Neural progenitor cell (in vitro differentiated cells): ENCODE measurements at places on chromosomes 3 and 15.

GRCh38 chr3:42683875-42684598 is 1.3 kb upstream of the KLHL40 start:
- DNase-seq = no peak

GRCh38 chr3:129621626-129622225 is 15.2 kb upstream of the PLXND1 start:
- no peak for DNase-seq

GRCh38 chr15:71801935-71802655 is 8.3 kb upstream of the NR2E3 start:
- no peak for DNase-seq

DNA sequence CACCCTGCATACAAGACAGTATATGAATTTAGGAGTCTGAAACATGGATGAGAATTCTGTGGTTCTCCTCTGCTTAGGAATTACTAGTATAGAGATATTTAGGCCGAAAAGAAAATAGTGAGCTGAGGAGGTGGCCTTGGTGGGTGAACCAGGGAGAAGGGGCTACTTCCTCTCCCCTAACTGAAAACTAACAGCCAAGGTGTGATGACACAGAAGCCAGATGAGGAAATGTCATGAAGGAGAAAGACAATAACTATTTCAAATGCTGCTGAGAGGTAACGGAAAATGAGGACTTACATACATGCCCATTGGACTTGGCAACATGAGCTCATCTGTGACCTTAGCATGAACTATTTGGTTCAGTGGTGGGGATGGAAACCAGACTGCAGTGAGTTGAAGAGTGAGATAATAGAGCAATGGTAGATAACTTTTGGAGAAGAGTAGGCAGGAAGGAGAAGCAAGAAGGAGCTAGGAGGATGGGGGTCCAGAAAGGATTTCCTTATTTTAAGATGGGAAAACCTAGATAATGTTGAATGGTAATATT is 114.4 kb upstream of the TSPAN3 start:
- no peak for DNase-seq

GRCh38 chr3:8617921-8618320 is 26.7 kb downstream of the SSUH2 start:
- DNase-seq = no peak

DNA sequence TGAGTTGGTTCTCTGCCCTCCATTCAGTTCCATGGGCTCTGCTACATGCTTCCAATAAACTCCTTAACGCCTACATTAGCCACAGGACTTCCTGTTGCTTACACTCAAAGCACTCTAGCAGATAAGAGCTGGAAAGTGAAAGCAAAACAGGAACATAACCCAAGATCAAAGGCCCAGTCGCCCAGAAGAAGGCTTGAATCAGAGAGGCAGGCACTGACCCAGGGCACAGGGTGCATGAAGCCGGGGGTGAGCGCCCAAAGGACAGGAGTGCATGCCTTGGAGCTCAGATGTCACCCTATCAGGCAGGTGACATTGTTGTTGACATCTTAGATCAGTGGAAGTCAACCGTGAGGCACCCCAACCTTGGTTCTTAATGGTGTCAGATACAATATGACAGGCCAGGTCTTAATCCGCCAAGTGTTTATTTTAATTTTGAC is 235.1 kb downstream of the UACA start:
- DNase-seq = no peak

DNA sequence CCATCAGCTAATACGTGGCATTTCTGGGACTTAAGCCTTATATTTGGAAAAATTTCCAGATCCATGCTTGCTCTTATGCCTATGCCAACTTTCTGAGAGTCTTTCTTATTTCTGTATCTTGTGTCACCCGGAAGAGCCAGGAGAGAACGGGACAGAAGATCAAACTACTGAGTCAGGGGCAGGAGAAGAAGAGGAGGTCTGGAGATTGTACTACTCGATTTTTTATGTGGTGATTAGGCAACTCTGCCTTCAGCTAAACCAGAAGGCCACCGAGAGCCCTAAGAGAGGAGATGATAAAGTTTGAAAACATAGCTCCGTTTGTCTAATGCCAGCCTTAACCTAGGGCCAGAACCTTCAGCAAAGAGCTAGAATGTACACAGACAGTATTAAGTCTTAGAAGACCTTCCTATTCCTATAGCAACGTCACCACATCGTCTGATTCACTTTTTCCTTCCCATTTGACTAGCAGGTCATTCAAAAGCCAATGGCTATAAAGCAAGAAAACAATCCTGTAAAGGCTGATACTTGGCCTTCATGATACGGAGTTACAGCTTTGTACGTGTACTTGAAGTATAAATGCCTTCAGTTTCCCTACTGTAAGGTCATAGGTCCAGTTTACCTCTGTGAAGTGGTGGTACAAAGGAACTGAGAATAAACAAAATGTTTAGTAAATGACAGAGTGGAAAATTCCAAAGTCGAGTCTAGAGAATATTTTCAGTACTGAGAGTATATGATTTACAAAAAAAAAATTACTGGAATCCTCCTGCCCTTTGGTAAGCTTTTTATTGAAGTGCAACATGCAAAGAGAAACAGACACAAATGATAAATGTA is 96.1 kb upstream of the ICE2 start:
- DNase-seq = no peak

DNA sequence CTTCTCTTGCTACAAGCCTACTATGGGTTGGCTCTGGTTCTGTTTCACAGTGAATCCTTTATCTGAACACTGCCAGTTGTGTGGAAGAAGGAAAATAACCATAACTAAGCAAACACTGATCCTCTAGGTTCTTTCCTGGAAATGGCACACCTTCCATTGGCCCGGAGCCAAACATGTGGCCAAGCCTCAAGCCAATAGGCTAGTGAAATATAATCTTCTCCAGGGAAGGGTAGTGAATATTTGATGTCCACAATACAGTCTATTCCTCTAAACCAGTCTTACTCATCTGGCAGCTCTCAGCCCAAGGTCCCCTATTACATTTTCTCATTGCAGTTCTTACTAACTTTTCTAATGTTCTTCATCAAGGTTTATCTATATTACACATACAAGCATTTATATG is 921.3 kb downstream of the TUSC7 start:
- DNase-seq = no peak

DNA sequence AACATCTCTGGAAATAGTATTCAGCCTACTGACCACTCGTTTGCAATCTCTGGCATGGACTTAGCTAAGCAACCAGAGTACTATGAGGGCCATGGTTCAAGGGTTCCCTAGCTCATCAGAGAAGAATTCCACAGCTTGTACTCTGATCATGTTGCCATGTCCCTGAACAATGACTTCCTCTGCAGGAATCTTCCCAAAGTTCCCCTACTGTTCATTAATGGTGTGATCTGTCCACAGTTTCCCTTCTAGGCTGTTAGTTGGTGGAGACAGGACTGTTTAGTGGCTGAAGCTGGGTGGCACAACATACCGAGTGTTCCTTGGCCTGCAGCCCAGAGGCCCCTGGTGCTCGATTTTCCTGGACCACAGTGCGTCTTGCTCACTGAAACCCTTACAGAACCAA is 44.4 kb upstream of the GALNT15 start:
- no peak for DNase-seq

- DNase-seq = no peak
Measured at GRCh38 chr15:81548365-81549130, 174.5 kb upstream of the TMC3 start.

- no peak for DNase-seq
Measured at GRCh38 chr3:128239304-128239703, 86.0 kb downstream of the EEFSEC start.

DNA sequence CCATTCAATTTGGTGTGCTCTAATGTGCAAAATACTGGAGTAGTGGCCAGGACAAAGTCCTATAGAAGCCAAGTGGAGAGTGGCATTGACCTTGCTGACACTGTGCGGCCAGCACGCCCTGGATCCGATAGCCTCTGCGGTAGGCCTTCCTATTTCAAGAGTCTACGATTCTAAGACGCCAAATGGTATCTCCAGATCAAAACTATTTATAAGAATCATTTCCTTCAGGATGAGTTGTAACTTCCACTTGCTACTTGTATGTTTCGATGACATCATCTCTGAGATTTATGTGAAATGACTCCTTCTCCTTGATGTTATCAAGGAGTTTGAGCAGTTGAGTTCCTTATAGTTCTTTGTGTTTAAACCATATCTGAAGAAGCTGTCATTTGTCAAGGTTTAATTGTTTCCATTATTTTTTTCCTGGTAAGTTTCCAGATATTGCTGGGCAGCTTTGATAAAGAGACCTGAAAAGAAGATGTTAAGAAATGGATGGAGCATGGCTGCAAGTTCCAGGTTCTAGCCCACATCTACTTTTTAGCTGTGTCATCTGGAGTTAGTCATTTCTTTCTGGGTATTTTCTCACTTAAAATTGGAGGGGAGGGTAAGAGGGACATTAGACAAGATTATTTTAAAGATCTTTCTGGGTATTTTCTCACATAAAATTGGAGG is 71.8 kb downstream of the TMEM44 start:
- DNase-seq = no peak

DNA sequence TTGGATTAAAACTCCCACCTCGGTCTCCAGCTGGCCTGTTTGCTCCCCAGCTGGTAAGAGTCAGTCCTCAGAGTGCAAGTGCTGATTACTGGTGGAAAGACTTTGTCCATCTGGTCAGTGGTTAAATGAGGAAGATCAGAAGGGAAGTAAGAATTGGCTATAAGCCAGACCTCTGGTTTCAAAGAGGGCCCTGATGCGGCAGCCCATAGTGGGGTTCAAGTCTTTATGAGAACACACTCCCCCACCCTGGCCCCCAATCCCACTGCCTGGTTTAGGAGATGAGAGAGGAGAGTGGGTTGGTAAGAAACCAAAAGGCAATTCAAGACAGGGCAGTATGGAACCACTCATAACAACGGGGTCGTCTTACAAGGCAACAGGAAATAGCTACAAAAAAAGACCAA is 65.0 kb downstream of the FRMD4B start:
- DNase-seq = no peak
